Stimulated activated CD4-positive, alpha-beta T cell treated with anti-CD3 and anti-CD28 coated beads, Interleukin-4, amount 100 ng/mL, for 24 hours (primary cell): ENCODE measurements at places on chromosomes 5 and 9.

- DNase-seq = peak; percentile 31
Observed at GRCh38 chr9:84271531-84271900, 69.0 kb downstream of the SLC28A3 start.

- no peak for DNase-seq
Observed at GRCh38 chr5:101009758-101010519, 106.9 kb upstream of the ST8SIA4 start.

DNA sequence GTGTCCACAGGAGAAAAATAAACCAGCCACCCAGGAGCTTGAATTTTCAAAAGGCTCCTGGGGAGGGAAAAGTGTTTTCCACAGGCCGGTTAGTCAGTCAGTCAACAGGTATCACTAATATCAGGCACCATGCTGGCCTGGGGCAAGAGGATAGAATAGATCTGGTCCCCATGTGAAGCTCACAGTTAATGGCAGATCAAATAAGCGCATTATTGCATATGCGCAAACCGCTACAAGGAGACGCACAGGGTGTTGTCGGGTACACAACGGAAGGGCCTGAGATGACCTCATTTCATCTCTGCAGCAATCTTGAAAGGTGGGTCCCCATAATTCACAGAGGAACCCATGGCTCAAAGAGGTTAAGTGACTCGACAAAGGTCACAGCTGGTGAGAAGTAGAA is 260.7 kb downstream of the CRB2 start:
- no peak for DNase-seq

DNA sequence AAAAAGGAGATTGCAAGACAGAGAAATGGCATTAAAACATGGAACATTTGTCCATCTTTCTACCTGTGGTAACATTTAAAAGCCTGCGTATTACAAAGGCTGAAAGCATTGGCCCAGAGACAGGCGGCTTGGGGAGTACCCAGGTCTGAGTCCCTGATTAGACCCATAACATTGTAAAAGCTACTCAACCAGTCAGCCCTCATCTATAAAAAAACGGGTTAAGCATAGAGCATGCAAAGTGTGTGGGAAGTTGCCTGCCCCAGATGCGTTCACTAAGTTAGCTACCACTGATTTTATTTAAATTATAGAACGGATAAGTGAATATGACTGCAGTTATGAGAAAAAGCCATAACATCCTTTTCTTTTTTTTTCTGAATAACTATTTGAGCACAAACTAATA is 276.1 kb downstream of the CDH12 start:
- no peak for DNase-seq

GRCh38 chr5:146340260-146341081 is 1.8 kb downstream of the POU4F3 start:
- DNase-seq = peak; percentile 16

DNA sequence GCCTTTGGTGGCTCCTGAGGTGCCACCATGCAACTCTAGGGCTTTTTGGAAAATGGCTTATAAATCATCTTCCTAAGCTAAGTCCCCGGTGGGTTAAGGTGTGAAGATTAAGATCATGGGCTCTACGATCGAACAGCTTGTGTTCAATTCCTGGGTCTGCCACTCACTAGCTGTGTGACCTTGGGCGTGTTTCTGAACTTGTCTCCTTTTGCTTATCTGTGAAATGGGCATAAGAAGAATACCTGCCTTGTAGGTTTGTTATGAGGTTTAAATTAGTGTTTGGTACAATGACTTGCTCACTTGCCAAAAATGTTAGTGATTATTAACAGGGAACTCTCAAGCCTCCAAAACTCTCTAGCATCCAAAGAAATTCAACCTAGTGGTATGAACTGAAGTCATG is 119.2 kb upstream of the PITX1 start:
- DNase-seq = no peak

DNA sequence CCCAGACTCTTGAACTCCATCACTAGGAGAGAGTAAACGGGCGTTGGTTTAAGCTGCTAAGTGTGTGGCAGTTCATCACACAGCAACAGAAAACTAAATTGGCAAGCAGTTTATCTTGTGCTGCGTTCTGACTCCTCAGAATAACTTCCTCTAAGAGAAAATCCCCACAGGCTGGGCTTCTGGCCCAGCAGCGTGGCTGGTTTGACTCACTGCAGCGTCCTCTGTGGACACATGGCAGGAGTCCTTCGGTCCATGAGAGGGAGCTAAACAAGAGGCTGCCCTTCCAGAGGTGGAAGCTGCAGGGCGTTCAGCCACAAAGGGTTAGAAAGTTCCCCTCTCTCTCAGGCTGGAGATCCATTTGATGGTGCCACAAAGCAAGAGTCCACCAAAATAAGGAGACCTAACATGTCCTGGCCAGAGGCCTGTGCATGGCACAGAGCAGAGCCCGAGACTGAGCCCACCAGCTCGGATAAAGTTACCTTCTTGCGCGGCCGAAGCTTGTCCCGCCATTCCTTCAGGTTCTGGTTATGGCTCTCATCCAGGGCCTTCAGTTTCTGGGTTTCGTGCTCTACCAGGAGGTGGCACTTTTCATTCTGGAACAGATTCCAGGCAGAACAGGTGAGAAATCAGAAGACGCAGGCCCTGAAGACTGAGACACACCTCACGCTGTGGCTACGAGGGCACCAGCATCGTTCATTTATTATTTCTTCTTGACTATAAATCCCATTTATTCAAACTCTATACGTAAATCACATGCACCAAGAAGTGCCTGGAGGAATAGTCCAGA is 46.2 kb upstream of the FBXW11 start:
- DNase-seq = no peak

- DNase-seq = no peak
Observed at GRCh38 chr9:134287591-134288491, 38.4 kb upstream of the RXRA start.

DNA sequence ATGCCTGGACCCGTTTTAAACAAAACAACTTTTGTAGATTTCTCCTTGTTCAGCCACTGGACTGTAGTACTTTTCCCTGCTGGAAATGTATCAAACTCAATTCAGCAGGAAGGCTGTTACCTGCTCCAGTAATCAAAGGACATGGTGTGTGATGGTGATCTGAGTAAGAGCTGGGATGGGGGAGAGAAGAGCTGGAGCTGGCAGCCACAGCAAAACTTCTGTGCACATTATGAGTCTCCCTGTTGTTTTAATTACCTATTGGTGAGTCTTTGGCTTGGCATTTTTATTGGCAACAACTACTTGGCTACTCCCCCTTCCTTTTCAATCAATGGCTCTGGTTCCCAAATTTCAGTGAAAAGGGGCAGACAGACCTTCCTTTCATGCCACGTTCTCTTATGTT is 9.7 kb downstream of the NREP start:
- DNase-seq = no peak

DNA sequence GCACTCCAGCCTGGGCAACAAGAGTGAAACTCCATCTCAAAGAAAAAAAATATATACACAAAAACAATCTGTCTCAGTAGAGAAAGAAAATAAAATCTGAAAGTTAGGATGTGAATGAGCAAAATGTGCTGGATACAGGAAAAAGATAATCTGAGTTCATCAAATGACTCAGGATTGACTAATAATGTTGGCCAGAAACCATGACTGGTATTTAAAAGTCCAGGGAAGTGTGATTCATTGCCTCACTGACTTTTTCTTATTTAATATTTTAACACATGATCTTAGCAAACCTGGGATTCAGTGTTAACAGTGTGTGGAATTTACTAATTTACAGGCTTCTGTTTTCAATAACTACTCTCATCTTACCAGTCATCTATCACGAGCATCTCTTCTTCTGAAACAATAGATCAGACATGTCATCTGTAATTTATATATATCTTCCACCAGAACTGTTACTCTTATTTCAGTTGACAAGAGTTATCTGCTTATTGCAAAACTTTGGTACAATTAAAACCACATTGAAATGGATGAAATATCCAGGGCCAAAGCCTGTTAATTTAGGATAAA is 256.7 kb downstream of the CDH12 start:
- DNase-seq = no peak

DNA sequence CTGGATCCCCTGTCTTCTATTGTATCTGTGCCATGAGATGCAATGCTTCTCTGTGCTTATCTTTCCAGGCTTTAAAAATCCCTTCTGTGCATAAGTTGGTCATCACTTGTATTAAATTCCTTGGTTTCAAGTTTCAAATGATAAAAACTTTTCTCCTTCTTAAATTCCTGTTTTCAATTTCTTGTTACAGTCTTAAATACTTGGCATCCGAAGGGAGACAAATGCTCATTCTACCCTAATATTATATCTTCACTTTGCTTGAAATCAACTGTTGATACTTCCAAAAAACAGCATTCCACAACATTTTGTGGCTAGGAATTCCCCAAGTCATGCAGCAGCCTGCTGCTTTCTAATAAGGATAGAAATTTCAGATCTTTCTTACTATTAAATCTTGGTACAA is 413.2 kb upstream of the ACTBL2 start:
- no peak for DNase-seq

DNA sequence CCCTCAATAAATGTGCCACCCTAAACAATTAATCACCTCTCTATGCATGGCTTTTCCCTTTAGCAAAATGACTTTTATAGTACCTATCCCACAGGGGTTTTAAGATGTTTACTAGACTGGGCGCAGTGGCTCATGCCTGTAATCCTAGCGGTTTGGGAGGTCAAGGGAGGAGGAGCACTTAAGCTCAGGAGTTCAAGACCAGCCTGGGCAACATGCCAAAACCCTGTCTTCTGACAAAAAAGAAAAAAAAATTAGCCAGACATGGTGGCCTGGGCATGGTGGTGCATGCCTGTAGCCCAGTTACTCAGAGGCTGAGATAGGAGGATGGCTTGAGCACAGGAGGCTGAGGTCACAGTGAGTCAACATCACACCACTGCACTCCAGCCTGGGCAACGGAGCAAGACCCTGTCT is 13.5 kb downstream of the SH3TC2 start:
- no peak for DNase-seq

GRCh38 chr9:88164850-88165249 is 26.6 kb upstream of the SPATA31C2 start:
- no peak for DNase-seq

DNA sequence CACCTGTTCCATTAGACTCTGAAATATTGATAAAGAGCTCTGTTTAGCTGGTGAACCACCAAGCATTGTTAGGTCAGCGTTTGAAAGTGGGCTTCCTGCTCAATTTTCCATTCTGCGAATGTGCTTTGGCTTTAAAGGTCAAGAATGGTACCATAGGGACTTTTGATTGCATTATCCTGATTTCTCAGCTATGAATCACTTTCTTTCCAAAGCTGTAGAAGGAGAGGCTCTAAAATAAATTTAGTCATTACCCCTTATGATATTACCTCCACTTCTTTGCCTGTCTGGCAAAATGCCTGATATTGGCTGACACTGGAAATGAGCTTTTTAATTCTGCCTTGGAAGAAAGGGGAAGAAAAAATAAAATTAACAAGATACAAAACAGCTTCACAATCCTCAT is 237.2 kb upstream of the CTNND2 start:
- DNase-seq = no peak

GRCh38 chr5:65076251-65076869 is 307.6 kb downstream of the CWC27 start:
- peak; percentile 52 for DNase-seq

DNA sequence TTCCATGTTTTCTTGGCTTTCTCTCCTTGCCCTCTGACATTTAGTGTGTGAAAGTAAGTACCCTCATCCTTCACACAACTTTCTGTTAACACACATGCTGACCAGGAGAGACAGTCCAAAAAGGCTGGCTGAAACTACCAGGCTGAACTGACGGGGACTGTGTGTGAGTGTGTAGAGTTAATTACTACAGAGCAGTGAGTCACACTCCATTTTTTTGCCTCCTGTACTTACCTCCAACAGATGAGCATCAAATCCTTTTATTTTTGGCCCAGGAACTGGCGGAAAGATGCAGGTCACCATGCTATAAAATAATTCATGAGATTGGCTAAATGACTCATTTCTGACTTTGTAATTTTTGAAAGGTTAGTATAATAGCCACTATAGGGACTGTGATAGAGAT is 20.2 kb upstream of the AGXT2 start:
- DNase-seq = no peak

GRCh38 chr5:25414742-25415141 is 770.0 kb upstream of the CDH10 start:
- DNase-seq = no peak

DNA sequence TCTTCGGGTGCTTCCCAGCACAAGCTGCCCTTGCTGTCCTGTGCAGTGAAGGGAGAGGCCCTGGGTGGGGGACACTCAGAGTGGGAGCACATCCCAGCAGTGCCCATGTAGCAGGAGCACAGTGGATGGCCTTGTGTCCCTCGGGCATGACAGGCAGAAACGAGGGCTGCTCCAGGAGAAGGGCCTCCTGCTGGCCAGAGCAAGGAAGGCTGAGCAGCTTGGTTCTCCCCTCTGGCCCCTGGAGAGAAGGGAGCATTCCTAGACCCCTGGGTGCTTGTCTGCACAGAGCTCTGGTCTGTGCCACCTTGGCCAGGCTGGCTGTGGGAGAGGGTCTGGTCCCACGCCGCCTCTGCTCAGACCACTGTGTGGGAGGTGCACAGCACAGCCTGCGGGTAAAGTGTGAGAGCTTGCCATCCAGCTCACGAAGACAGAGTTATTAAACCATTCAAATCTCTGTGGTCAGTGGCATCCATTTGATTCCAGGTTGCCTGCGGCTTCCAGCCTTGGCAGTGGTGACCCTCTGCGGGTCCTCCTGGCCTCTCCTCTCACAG is 18.3 kb downstream of the FBXW5 start:
- DNase-seq = no peak

DNA sequence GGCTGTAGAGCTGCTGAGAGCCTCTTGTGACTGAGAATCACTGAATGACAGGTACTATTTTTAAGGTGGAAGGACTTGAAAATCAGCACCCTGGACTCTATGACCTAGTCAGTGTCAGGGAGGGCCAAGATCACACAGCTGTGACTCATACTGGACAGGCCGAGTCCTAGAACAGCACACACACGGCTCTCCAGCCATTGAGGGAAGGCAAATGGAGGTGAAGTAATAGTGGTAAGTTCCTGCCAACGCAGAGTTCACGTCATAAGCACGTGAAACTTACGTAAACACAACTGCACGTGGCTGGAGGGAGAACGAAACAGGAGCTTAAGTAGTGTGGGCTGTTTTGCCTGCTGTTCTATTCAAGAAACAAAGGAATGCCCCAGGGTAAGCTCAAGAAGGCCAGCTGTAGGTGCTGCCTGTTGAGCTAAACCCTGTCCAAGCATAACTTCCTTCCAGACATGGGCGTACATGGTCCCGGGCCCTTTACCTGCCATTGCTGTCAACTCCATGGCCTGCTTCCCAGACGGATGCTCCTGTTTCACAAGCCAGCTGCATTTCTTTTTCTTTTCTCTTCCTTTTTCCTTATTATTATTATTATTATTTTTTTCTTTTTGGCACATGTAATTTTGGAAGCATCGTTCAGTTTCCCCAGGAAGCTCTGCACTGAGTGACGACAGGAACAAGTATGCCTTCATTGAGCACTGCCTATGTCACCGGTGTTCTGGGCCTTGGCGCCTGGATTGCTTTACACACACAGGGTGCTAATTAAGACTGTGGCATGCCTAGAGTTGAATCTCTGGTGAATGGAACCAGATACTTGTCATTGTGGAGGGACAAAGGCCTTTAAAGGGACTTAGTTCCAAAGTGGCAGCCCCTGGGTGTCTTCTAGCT is 10.2 kb upstream of the LCP2 start:
- no peak for DNase-seq
